ENCODE measurements at places on chromosomes 16 and 17. TPM values are rescaled to one million over a fixed set of nuclear protein-coding genes. Genes with fewer than 3 reads are reported as not detected.
A peak's percentile ranks its signal among the peaks of the same experiment; 100 is the strongest.

- no peak overlapping the region for H3K4me3 ChIP-seq
- H3K27me3 ChIP-seq, result no peaks in the 10 kb centered on the region
- H3K36me3 ChIP-seq, result no peaks in the 10 kb centered on the region
- H3K4me1 ChIP-seq, result peaks cover 24% of the 10 kb centered on the region
These were observed 24.0 kb upstream of the ALKBH5 start for GRCh38 chr17:18159551-18160120.

GRCh38 chr17:48247038-48247437 lies 139.5 kb downstream of the SNX11 start:
- no peak for DNase-seq
- H3K4me3 ChIP-seq, result no peak overlapping the region
- peaks cover 29% of the 10 kb centered on the region for H3K4me1 ChIP-seq
- no peaks in the 10 kb centered on the region for H3K36me3 ChIP-seq
- H3K27ac ChIP-seq, result no peak overlapping the region

- no peaks in the 10 kb centered on the region for H3K4me1 ChIP-seq
- H3K36me3 ChIP-seq, result no peaks in the 10 kb centered on the region
- H3K27me3 ChIP-seq, result no peaks in the 10 kb centered on the region
- H3K27ac ChIP-seq, result no peak overlapping the region
- no peak overlapping the region for H3K4me3 ChIP-seq
- DNase-seq, result no peak
These were observed 5.1 kb upstream of the SPAG7 start for GRCh38 chr17:4972752-4973151.

- H3K4me1 ChIP-seq, result no peaks in the 10 kb centered on the region
- no peak for DNase-seq
- no peak overlapping the region for H3K4me3 ChIP-seq
- H3K27ac ChIP-seq, result no peak overlapping the region
- H3K36me3 ChIP-seq, result no peaks in the 10 kb centered on the region
These were observed 132.0 kb downstream of the RBFOX3 start for GRCh38 chr17:79478841-79479240.

DNA sequence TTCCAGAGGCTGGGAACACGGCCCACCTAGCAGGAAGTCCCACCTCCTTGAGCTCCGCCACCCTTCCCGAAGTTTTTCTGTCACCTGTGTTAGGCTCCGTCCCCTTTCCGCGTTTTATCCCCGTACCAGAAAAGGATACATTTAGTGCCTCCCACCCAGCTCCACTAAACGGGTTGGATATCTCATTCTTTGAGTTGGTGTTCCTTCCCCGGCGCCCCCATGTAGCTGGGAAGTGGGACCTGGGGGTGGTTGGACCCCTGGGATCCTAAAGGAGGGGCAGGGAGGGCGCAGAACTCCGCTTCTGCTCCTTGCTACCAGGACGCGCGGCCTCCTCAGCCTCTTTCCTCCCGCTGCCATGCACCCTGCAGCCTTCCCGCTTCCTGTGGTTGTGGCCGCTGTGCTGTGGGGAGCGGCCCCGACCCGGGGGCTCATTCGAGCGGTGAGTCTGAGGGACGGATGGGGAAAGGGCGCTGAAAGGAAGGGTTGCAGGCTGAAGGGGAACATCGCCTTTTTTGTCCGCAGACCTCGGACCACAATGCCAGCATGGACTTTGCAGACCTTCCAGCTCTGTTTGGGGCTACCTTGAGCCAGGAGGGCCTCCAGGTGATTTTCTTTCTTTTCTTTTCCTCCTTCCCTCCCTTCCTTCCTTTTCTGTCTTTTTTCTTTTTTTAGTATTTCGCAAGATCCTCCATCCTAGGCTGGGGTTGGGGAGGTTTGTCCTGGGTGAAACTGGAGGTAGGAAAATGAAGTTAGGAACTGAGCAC lies 669 bp downstream of the RNF167 start:
- H3K27ac ChIP-seq, result peak overlapping the region; percentile 90
- no peaks in the 10 kb centered on the region for H3K27me3 ChIP-seq
- peaks cover 24% of the 10 kb centered on the region for H3K36me3 ChIP-seq

GRCh38 chr17:12089809-12090384 lies 69.2 kb downstream of the MAP2K4 start:
- no peak overlapping the region for H3K4me3 ChIP-seq
- DNase-seq, result peak; percentile 31
- H3K27ac ChIP-seq, result no peak overlapping the region

GRCh38 chr16:82628088-82628423 lies 1.3 kb downstream of the CDH13 start:
- H3K27ac ChIP-seq, result peak overlapping the region; percentile 99
- H3K27me3 ChIP-seq, result no peaks in the 10 kb centered on the region
- H3K4me3 ChIP-seq, result peak overlapping the region; percentile 72
- no peaks in the 10 kb centered on the region for H3K36me3 ChIP-seq
- no peak for DNase-seq

- H3K27ac ChIP-seq, result no peak overlapping the region
- no peaks in the 10 kb centered on the region for H3K36me3 ChIP-seq
- no peaks in the 10 kb centered on the region for H3K4me1 ChIP-seq
- peaks cover 6% of the 10 kb centered on the region for H3K27me3 ChIP-seq
- DNase-seq, result no peak
These were observed 131.5 kb upstream of the TNRC6C start for GRCh38 chr17:77827039-77827438.

GRCh38 chr16:87306516-87306915 lies 10.7 kb downstream of the C16orf95 start:
- H3K36me3 ChIP-seq, result no peaks in the 10 kb centered on the region
- no peak for DNase-seq
- H3K27ac ChIP-seq, result no peak overlapping the region
- H3K4me3 ChIP-seq, result no peak overlapping the region
- H3K4me1 ChIP-seq, result no peaks in the 10 kb centered on the region
- H3K27me3 ChIP-seq, result no peaks in the 10 kb centered on the region

GRCh38 chr17:60640503-60640902 lies 37.1 kb upstream of the BCAS3 start:
- no peaks in the 10 kb centered on the region for H3K27me3 ChIP-seq
- H3K27ac ChIP-seq, result no peak overlapping the region
- H3K4me3 ChIP-seq, result no peak overlapping the region
- H3K4me1 ChIP-seq, result no peaks in the 10 kb centered on the region

- no peaks in the 10 kb centered on the region for H3K36me3 ChIP-seq
- H3K4me1 ChIP-seq, result peaks cover 6% of the 10 kb centered on the region
- H3K4me3 ChIP-seq, result no peak overlapping the region
- H3K27ac ChIP-seq, result no peak overlapping the region
These were observed 6.2 kb downstream of the RPS6KB1 start for GRCh38 chr17:59899099-59899498.

GRCh38 chr16:26710450-26710849 lies 356.3 kb upstream of the C16orf82 start:
- no peak overlapping the region for H3K27ac ChIP-seq
- no peak overlapping the region for H3K4me3 ChIP-seq
- H3K4me1 ChIP-seq, result no peaks in the 10 kb centered on the region
- no peak for DNase-seq

GRCh38 chr17:63961355-63962212 lies 11.1 kb downstream of the SCN4A start:
- H3K4me1 ChIP-seq, result no peaks in the 10 kb centered on the region
- DNase-seq, result peak; percentile 73
- peaks cover 1% of the 10 kb centered on the region for H3K36me3 ChIP-seq
- H3K27me3 ChIP-seq, result no peaks in the 10 kb centered on the region

GRCh38 chr16:19186408-19186807 lies 18.4 kb downstream of the SYT17 start:
- H3K27me3 ChIP-seq, result no peaks in the 10 kb centered on the region
- H3K4me1 ChIP-seq, result no peaks in the 10 kb centered on the region
- H3K4me3 ChIP-seq, result no peak overlapping the region

DNA sequence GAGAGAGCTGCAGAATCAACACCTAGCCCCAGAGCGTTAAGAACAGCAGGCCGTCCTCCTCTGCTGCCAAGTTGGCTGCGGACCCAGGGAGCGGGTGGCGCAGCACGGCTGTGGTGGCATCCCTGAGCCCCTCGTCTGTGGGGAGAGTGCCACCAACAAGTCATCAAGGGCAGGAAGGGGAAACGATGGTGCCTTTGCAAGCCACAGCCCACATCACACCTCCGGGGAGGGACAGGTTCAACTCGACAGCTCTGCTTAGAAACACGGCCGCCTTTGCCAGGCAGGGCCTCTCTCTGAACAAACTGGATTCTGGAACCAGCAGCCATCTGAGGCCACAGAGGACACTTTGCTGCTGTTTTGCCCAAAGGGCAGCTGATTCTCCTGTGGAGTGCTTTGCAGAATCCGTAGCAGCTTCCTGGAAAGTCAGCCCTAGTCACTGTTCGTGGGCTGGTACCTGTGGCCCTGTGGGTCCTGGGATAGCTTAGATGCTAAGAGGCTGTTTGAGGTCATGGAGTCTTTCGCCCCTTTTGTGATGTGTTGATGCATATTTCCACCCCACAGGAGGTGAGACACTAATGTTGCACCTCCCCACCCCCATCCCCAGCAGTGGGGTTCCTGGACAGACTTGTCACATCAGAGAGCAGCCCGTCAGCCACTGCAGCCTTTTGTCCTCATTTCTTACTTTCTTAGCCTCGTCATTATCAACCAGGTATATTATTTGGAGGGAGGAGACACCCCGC lies 270.6 kb downstream of the CPPED1 start:
- H3K4me3 ChIP-seq, result no peak overlapping the region
- no peaks in the 10 kb centered on the region for H3K4me1 ChIP-seq
- H3K36me3 ChIP-seq, result no peaks in the 10 kb centered on the region
- no peak overlapping the region for H3K27ac ChIP-seq
- no peak for DNase-seq

DNA sequence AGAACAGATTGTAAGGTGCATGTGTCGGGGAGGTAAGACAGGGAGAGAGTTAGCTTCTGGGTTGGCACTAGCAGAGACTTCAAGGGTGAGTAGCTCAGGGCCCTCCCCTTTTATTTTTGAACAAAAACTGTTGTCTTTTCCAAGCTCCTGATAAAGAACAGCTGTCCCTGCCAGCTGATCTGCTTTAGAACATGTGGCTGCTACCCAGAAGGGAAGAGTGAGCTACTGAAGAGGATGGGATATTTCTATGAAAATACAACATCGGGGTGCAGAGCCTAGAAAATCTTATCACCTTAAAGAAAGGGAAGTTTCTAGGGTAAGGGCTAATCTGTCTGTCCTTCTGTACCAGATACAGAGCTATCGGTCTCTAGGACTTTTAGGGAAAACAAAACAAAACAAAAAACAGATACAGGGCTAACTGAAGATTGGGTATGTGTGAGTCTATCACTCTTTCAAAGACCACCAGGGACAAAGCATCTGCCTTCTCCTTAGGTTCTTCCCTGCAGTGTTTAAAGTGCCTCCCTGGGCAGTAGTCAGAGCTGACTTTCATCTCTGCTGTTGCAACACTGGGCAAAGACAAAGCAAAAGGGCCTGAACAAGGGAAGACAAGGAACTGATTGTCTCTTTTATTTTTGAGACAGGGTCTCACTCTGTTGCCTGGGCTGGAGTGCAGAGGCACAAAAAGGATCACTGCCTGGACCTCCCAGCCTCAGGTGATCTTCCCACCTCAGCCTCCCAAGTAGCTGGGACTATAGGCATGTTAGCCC lies 5.0 kb upstream of the DHRS13 start:
- H3K4me3 ChIP-seq, result no peak overlapping the region
- H3K27me3 ChIP-seq, result no peaks in the 10 kb centered on the region
- peak; percentile 55 for DNase-seq
- peaks cover 71% of the 10 kb centered on the region for H3K36me3 ChIP-seq
- H3K4me1 ChIP-seq, result peaks cover 21% of the 10 kb centered on the region

DNA sequence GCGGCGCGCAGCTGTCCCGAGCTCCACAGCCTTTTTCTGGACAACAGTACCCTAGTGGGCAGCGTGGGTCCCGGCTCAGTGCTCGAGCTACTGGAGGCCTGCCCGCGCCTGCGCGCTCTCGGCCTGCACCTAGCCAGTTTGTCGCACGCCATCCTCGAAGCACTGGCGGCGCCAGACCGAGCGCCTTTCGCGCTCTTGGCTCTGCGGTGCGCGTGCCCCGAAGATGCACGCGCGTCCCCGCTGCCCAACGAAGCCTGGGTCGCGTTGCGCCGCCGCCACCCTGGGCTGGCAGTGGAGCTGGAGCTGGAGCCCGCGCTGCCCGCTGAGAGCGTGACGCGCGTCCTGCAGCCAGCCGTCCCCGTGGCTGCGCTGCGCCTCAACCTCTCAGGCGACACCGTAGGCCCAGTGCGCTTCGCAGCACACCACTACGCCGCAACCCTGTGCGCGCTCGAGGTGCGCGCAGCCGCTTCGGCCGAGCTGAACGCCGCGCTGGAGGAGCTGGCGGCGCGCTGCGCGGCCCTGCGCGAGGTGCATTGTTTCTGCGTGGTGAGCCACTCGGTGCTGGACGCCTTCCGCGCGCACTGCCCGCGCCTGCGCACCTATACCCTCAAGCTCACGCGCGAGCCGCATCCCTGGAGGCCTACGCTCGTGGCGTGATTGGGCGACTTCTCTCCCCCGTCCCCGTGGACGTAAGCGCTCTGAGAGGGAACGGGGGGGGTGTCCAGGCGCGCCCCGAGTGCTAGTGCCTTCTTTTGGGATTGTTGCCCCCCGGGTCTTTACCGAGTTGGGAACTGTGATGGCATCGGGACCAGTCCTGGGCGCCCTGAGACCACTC lies 1.2 kb upstream of the HSF4 start:
- H3K36me3 ChIP-seq, result no peaks in the 10 kb centered on the region
- DNase-seq, result no peak
- peaks cover 7% of the 10 kb centered on the region for H3K4me1 ChIP-seq
- no peaks in the 10 kb centered on the region for H3K27me3 ChIP-seq
- H3K27ac ChIP-seq, result no peak overlapping the region

GRCh38 chr16:11251525-11252481 lies 4.2 kb downstream of the SOCS1 start:
- H3K27me3 ChIP-seq, result no peaks in the 10 kb centered on the region
- DNase-seq, result no peak
- no peaks in the 10 kb centered on the region for H3K36me3 ChIP-seq
- no peak overlapping the region for H3K4me3 ChIP-seq
- H3K4me1 ChIP-seq, result no peaks in the 10 kb centered on the region

DNA sequence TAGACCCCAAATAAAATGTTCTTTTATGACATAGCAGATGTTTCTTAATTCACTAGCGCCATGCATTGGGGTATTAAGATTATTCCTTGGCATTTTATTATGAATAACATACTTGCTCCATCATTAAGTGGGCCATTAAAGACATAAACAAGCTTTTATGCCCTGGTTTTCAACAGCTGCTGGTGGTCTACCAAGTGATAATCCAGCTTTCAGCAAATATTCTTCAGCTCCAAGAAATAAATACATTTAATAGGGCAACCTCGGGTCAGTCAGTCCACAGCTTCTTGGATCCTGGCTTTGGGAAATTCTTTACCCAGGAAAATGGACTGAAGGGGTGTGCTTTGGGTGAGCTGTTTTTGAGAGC lies 217.3 kb upstream of the IRX3 start:
- no peak overlapping the region for H3K4me3 ChIP-seq
- peaks cover 8% of the 10 kb centered on the region for H3K27me3 ChIP-seq
- H3K4me1 ChIP-seq, result no peaks in the 10 kb centered on the region
- H3K36me3 ChIP-seq, result no peaks in the 10 kb centered on the region

- no peak overlapping the region for H3K27ac ChIP-seq
- no peaks in the 10 kb centered on the region for H3K4me1 ChIP-seq
- no peak for DNase-seq
- H3K4me3 ChIP-seq, result no peak overlapping the region
- H3K27me3 ChIP-seq, result no peaks in the 10 kb centered on the region
- no peaks in the 10 kb centered on the region for H3K36me3 ChIP-seq
These were observed 12.7 kb downstream of the UNKL start for GRCh38 chr16:1401758-1402154.

MSL1 gene
- total RNA-seq, result 72.9 TPM

FLCN gene
- total RNA-seq, result 110 TPM

TP53TG3B gene
- not detected for total RNA-seq

TBC1D3E gene
- total RNA-seq, result not detected

EPX gene
- not detected for total RNA-seq

CBX8 gene
- total RNA-seq, result 11.3 TPM

FBXO39 gene
- not detected for total RNA-seq

SHISA9 gene
- total RNA-seq, result 0.03 TPM

KCNJ18 gene
- not detected for total RNA-seq

MEIOB gene
- total RNA-seq, result not detected

SDK2 gene
- total RNA-seq, result 15.2 TPM
